HFFc6 (cell line): ENCODE measurements at places on chromosomes 1 and 21.

DNA sequence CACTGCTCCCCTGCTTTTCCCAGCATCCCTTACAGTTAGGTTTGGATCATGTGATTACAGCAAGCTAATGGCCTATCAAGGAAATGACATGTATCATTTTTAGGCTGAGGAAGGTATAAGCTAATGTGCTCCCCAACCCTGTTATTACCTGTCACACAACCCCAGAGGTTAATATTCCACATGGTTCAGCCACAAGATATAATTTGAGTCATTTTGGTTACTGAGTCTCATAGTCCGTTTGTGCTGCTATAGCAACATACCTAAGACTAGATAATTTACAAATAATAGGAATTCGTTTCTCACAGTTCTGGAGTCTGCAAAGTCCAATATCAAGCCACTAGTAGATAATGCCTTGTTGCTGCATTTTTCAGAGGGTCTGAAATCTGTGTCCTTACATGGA, 29.1 kb upstream of the SLC16A1 start:
- DNase-seq: no peak

DNA sequence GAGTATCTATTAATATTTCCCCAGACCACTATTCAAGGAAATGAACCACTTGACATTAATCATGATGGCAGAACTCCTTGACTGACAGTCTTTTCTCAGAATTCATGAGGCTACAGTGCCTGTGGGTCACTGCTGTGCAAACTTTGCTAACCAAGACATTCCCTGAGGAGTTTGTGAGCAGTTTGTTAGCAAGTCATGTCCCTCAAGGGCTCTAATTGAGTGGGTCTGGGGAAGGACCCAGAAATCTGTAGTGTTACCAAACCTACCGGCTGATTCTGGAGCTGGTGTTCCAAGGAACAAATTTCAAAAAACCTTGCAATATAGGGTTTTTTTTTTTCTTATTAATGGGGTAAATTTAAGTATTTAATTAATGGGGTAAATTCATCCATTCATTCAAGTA, 103.2 kb upstream of the VANGL1 start:
- no peak for DNase-seq

- no peak for DNase-seq
These were observed 115.5 kb downstream of the DHRS3 start for GRCh38 chr1:12502336-12503109.

GRCh38 chr1:56991576-56991975, 25.8 kb upstream of the C8B start:
- no peak for DNase-seq

DNA sequence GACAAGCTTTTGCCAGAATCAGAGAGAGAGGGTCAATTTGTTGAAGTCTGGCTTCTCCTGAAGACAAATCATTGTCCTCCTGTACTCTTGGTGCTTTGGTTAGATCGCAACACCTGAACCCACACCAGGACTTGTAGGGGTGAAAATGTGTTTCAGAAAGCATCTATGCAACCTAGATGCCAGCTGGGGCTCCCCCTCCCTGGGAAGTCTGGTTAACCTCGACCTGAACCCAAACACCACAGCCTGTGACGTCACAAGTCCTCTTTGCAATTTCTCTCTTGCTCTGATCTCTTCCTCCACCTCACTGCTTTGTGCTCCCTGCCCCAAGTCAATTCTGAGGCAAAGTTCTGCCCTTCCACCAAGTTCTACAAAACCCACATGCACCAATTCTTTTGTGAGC, 42.8 kb upstream of the USP24 start:
- no peak for DNase-seq

GRCh38 chr1:245330951-245331350, 176.2 kb downstream of the KIF26B start:
- no peak for DNase-seq

GRCh38 chr1:222306512-222306911, 241.4 kb downstream of the HHIPL2 start:
- DNase-seq: no peak

- DNase-seq: no peak
These were observed 660.7 kb downstream of the PTPRU start for GRCh38 chr1:29896791-29897714.
